Right cardiac atrium (tissue), 5 donors: ENCODE measurements at places on chromosomes 4 and X. TPM values are rescaled to one million over a fixed set of nuclear protein-coding genes. Genes with fewer than 3 reads are reported as not detected.

VEGFC gene
- total RNA-seq = 4.2 TPM

TBX22 gene
- total RNA-seq = 0.21 TPM

UGT2A2 gene
- not detected for total RNA-seq

SLC25A6 gene
- 154 TPM for total RNA-seq

MAGEA2B gene
- total RNA-seq = not detected

ARL9 gene
- not detected for total RNA-seq

STAG2 gene
- total RNA-seq = 37.5 TPM

ZFP92 gene
- 0.57 TPM for total RNA-seq

C1QTNF7 gene
- 2.3 TPM for total RNA-seq

NHSL2 gene
- total RNA-seq = 4.5 TPM

- DNase-seq = no peak
Measured at GRCh38 chr4:98659106-98659592, 738 bp upstream of the TSPAN5 start.

DNA sequence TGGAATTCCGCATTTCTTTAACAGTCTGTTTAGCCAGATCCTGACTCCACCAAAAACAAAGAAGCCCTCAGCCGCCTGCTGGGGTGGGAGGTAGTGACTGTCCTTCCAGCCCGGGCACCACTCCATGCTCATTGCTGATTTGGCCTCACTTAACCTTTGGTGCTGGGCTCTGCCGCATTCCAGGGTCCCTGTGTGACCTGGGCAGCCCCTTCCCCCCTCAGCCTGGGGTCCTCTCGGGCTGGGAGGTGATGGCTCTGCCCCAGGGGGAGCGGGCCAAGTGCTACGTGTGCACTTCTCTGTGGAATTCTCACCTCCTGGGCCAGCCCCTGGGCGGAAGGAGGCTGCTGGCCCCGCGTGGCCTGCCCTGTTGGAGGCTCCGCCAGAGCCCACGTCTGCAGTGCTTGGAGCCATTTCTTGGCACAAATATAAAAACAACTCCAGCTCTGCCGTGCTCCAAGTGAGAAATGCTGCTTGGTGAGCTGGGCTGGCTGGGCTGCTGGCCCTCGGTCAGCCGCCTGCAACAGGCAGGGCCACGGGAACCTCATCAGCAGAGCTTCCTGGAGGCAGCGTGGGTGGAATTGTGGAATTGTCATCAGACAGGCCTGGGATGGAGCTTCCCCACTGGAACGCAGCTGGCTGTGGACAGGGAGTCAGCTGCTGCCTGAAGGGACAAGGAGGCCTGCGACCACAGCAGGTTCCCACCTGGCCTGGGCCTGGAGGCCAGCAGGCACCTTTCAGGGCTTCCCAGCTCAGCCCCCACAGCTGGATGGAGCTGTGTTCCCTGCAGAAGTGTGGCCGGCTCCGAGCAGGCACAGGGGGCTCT is 66.0 kb downstream of the TRMT44 start:
- peak; percentile 91 for DNase-seq

GRCh38 chrX:110327336-110327735 is 9.5 kb upstream of the AMMECR1 start:
- no peak for DNase-seq

DNA sequence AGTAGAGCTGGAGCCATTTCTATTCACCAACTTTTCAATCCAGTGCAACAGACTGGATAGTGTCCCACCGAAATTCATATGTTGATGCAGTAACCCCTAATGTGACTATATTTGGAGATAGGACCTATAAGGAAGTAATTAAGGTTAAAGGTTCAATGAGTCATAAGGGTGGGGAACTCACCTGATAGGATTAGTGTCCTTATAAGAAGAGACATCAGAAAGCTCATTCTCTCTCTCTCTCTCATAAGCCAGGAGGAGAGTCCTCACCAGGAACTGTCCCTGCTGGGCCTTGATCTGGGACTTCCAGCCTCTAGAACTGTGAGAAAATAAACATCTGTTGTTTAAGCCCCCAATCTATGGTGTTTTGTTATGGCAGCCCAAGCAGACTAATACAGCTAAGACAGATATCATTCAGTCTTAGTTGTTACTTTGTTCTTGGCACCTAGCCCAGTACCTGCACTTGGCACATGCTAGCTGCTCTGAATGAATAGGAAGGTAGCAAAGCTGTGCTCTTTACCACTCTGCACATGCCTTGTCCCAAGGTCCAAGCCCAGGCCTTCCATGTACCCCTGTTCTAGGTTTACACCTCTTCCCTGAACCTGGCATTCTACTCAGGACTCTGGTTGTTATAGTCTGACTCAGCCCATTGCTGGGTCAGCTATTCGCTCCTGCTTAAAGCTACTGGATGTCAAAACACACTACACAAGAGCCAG is 19.2 kb upstream of the BRS3 start:
- no peak for DNase-seq

DNA sequence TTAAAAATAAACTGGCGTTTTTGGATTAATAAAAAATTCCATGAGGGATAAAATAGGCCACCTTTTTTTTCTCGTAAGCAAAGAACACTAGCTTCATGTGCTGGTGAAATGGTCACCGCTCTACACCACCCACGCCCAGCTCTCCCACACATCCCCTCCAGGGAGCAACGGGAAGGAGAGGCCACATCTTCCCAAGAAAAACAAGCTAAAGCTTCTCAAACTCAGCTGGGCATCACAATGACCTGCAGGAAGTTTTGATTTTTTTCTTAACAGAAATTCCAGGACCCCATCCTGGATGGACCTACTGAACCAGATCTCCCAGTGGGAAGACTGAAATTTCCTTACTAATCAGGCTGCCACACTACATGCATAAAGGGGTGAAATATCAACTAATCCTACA is 9.8 kb downstream of the TSPAN5 start:
- DNase-seq = peak; percentile 26

DNA sequence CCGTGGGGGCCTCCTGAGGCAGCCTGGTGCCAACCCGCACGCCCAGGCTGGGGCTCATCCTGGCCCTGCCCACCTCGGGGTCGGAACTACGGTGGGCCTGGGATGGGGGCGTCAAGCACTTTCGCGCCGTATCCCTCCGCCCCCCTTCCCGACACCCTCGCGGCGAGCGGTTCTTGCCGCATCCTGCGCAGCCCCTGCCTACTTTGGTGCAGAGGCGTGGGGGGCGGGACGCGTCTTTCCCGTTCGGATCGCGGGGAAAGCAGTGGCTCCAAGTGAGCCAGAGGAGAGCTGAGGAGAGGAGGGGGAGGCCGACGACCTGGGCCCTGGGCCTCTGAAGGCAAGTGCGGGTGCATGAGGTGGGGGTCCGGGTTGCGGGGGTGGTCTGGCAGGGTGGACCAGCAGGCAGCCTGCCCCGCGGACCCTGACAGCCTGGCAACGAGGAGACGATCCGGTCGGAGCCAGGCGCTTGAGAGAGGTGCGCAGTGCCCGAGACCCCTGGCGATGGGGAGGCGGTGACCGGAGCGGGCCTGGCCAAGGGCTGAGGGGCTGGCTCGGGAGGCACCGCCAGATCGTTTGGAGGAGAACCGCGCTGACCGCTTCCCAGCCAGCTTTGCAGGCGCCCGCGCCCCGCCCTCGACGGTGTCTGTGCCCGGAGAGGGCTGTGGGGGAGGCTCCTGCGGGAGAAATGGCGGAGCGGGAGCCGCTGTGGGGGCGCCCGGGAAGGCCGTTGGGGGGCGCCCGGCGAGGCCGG is at the start of gene GPRASP2:
Gene GPRASP2, plus strand, starts transcription at position 233 of the 751 bp plus-strand sequence. CDS start 2,422 bp downstream, outside the sequence.
- DNase-seq = peak; percentile 89

GRCh38 chr4:102625232-102625930 is 124.2 kb downstream of the NFKB1 start:
- peak; percentile 62 for DNase-seq

DNA sequence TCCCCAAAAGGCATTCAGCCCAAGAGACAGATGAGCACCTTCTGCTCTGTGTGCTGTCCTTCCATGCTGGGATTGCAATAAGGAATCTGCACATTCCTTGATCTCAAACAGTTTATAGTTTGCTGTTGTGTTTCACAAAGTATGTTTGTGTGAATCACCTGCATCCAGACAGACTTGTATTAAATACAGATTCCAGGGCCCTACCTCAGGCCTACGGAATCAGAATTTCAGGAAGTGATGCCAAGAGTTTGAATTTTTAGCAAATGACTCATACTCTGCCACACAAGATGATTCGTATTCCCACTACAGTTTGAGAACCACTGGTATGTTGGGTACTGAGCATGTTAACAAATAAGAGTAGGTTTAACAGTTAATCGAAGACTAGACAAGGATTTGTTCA is 7.0 kb downstream of the VAMP7 start:
- DNase-seq = no peak

GRCh38 chr4:136400829-136401228 is 1131.5 kb downstream of the PCDH18 start:
- DNase-seq = no peak

GRCh38 chr4:16082426-16083240 is 1.2 kb downstream of the PROM1 start:
- DNase-seq = no peak

DNA sequence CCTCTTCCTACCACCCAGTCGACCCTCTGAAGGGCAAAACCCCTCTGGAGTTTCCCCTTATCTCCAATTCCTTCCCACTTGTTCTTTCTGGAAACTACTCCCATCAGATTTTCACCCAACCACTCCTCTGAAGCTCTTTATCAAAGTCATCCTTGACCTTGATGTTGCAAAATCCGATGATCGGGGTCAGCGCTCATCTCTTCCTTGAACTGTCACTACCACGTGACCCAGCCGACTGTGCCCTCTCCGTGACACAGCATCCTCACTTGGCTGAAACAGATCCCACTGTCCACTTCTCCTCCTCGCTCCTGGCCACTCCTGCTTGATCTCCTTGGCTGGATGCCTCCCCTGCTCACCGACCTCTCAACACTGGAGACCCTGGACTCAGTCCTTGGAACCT is 1.1 kb downstream of the CFAP99 start:
- DNase-seq = peak; percentile 43

DNA sequence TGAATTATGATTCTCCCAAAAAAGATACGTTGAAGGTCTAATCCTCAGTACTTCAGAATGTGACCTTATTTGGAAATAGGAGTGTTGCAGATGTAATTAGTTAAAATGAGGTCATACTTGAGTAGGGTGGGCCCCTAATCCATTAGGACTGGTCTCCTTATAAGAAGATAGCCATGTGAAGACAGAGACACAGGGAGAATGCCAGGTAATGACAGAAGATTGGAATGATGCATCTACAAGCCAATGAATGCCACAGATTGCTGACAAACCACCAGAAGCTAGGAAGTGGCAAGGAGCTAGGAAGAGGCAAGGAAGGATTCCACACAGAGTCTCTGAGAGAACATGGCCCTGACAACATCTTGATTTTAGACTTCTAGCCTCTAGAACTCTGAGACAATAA is 7.4 kb upstream of the RPS6KA3 start:
- no peak for DNase-seq

GRCh38 chr4:165580351-165580905 is 201.6 kb downstream of the CPE start:
- DNase-seq = no peak

DNA sequence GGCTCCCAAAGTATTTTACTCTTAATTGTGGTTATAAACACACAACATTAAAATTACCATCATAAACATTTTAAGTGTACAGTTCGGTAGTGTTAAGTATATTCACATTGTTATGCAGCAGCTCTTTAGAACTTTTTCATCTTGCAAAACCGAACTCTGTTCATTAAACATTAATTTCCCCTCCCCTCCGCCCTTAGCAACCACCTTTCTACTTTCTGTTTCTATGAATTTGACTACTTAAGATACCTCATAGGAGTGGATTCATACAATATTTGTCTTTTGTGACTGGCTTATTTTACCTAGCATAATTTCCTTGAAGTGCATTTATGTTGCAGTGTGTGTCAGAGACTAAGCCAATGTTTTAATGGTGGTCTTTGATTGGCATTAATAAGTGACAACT is 32.6 kb downstream of the IL13RA1 start:
- DNase-seq = no peak

- no peak for DNase-seq
Measured at GRCh38 chr4:61500883-61501282, 300.8 kb downstream of the ADGRL3 start.

- no peak for DNase-seq
Measured at GRCh38 chr4:147786031-147786430, 54.1 kb downstream of the ARHGAP10 start.

- no peak for DNase-seq
Measured at GRCh38 chr4:155658681-155659064, 8.0 kb upstream of the GUCY1A1 start.

DNA sequence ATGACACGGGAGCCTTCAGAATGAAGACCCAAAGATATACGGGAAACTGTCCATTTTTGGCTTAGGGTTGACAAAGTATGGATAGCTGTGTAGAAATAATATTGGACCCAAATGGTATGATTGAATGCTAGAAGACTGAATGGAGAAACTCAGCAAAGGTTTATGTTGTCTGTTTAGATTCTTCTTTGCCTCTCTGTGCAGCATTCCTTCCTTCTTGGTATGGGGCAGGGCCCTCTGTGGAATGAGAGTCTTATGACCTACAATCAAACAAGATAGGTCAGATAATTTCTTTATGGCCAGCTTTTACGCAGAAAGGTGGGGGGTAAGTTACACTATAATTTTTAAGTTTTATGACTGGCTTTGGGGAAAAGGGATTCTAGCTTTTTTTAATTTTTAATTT is 124.3 kb downstream of the PCDH10 start:
- DNase-seq = no peak

- no peak for DNase-seq
Measured at GRCh38 chrX:39309018-39309635, 507.9 kb downstream of the MID1IP1 start.

- no peak for DNase-seq
Measured at GRCh38 chr4:160319868-160320260, 1217.0 kb downstream of the RAPGEF2 start.

DNA sequence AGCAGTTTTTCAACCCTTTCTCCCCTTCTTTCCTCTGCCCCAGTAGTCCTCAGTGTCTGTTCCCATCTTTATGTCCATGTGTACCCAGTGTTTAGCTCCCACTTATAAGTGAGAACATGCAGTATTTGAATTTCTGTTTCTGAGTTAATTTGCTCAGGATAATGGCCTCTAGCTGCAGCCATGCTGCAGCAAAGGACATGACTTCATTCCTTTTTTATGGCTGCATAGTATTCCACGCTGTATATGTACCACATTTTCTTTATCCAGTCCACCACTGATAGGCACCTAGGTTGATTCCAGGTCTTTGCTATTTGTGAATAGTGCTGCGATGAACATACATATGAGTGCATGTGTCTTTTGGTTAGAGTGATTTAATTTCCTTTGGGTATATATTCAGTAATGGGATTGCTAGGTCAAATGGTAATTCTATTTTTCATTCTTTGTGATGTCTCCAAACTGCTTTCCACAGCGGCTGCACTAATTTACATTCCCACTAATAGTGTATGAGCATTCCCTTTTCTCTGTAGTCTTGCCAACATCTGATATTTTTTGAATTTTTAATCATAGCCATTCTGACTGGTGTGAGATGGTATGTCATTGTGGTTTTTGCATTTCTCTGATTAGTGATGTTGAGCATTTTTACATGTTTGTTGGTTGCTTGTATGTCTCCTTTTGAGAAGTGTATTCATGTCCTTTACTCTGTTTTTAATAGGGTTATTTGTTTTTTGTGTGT is 54.6 kb upstream of the ANK2 start:
- DNase-seq = no peak

DNA sequence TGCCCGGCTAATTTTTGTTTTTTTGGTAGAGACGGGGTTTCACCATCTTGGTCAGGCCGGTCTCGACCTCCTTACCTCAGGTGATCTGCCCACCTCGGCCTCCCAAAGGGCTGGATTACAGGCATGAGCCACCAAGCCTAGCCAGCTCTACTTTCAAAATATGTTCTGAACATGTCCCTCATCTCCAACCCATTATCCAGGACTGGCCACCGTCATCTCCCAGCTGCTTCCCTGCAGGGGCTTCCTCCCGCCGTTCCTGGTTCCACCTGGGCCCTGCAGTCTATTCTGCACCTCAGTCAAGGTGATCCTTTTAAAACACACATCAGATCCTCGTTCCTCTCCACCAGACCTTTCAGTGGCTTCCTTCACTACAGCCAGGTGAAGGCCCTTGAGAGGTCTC is 80.9 kb upstream of the NKX1-1 start:
- DNase-seq = no peak
